ENCODE measurements at places on chromosomes 4 and X.

DNA sequence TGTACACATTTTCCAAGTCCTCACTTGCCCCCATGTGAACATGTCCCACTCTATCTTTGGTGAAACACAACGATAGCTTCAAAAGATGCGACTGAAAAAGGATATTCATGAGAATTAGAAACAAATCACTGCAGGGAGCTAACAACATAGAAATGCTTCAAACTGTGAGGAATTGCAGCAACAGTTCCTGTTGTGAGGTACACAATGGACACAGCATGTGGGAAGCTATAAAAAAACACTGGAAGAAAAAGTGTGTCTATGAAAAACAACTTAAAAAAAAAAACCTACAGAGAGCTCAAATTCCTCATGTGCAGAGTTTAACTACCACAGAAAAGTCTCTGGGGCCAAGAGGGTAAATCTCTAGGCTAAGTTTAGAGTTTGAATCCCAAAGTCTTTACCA, 51.6 kb upstream of the BLTP1 start:
- no peak for DNase-seq

- no peak for DNase-seq
Observed at GRCh38 chr4:15958562-15958961, 4.4 kb downstream of the FGFBP2 start.

- no peak for DNase-seq
Observed at GRCh38 chrX:77527233-77528001, 80.2 kb downstream of the FGF16 start.

DNA sequence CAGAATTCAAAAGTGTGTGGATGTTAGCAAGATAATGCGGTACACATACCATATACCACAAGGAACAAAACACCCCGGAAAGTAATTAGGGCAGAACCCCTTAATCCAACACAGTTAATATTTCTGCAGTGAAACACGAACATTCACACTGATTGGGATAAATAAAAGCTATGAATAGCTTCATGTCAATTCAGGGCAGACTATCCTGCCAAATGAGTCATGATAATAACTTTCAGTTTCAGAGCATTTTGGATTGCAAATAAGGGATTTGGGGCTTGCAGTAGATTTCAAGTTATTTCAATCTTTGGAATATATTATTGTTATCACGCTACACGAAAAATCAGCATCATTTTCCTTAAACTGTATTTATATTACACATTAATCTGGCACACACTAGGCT, 24.3 kb downstream of the IRF2 start:
- DNase-seq = peak; percentile 64

DNA sequence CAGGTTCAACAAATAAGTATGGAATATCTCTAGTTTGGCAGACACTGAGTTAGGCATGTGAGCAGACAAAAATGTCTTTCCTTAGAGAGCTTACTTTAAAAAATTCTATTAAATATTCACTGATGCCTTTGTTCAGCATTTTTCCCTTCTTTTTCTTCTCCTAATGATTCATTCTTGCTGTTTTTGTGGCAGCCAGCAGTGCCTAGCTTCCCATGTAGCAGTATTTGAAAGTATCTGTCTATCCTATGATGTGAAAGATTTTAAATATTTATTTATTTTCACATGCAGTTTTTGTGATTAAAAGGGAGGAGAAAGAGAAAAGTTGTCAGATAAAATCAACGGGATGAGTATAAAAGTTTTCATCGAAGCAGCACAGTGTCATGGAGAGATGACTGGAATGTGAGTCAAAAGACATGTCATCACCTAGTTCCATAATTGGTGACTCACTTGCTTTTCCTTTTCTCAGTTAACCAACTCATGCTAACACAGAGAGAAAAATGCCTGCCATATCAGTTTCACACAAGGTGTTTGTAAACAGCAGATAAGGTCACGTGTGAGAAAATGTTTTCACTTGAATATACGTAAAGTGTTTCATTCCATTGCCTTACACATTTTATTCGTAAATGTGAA, 69.8 kb downstream of the BMPR1B start:
- DNase-seq = peak; percentile 54

DNA sequence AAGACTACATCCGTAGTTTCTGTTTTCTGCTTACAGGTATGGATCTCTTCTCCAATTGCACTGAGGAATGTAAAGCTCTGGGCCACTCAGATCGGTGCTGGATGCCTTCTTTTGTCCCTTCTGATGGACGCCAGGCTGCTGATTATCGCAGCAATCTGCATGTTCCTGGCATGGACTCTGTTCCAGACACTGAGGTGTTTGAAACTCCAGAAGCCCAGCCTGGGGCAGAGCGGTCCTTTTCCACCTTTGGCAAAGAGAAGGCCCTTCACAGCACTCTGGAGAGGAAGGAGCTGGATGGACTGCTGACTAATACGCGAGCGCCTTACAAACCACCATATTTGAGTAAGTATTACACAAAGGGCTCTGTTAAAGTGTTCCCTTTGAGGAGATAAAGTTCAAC, 13.8 kb downstream of the PCDH10 start:
- DNase-seq = no peak

DNA sequence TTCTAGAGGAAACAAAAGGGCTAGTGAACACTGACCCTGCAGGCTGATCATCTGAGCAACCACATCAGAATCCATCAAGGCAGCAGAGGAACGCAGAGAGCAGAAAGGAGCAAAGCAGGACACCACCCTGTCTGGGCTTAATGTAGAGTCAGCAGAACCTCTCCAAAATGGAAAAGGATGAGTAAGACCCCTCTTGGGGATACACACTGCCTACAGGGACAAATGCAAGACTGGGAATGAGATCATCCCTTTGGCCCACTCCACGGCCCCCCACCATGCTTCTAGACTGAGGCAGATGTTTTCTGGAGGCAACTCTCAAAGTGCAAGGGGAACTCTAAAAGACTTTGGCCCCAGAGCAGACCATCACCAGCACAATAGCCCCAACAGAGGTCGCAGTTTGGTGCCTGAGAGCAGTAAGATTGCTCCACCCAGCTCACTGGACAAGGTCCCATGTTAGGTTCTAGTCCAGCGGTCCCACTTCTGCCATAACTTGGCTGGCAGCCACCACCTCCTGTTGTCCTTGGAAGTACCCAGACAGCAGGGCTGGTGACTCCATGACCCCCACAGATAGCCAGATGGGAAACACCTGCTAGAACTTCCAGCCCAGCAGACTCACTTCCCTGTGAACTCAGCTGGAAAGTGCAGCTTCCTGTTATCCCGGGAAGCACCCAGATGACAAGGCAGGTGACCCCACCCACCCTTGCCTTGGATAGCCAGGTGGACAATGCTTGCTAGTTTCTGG, 372.7 kb downstream of the INPP4B start:
- DNase-seq = no peak

GRCh38 chrX:100083211-100083610, 326.9 kb downstream of the PCDH19 start:
- no peak for DNase-seq

DNA sequence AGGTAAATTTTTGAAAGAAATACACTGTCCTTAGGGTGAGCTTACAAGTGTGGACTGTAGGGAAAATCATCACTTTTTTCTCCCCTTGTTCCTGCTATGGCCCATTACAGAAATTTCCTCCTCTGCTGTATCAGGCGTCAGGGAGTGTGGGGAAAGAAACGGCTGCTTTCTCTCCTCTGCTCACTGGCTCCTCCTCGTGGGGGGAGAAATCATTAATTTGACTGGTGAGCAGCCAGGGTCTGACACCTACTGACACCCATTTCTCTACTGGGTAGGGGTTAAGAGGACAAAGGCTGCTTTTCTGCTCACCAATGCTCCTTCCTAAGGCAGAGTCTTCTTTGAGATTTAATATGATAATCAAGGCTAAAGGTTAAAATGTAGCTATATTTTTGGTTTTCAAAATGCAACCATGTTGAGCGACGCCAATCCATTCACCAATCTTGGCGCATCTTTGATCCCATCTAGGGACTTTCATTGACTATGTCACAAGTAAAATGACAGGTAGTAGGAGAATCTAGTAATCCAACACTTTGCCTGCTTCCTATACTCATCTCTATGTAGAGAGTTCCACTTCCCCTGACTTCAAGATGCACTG, 25.1 kb downstream of the SETD7 start:
- DNase-seq = peak; percentile 41

DNA sequence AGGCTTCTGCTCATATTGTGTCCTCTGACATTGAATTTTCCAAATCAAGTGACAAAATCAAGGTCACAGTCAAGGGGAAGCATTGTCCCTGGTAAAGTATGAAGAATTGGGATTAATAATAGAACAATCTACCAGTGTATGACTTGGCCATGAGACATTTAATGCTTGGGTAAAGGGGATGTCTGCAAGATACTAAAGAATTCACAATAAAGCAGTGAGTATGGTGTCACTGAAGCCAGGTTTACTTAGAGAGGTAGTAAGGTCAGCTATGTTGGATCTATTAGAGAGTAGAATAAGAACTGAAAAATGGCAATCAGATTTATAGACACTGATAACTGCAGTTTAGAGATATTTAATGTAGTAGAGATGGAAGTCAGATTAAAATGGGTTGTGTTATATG, 349.2 kb downstream of the BMPR1B start:
- no peak for DNase-seq

DNA sequence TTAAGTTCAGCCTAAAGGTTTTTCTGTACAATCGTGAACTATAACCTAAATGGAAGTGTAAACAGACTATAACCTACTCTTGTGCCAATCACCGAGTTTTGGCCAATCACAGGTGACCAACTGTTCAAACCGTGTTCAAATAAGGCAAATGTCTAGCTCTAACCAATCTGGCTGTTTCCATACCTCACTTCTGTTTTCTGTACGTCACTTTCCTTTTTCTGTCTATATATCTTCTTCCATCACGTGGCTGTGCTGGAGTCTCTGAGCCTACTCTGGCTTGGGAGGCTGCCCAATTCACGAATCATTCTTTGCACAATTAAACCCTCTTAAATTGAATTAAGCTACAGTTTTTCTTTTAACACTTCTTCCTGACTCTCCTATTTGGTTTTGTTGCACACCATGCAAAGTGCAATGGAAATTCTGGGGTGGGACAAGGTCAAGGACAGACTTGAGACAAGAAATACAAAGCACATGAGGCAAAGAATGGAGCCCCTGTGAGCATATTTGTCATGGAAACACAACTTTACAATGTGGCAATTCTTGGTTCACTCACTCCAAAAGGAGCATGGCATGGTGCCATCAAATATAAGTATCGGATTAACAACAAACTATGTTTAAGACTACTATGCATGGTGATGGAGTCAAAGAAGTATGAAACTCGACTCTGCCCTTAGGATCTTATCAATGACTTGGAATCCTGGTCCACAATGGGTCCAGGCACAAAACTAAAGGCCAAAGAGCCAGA, 115.7 kb upstream of the FAM9B start:
- no peak for DNase-seq

GRCh38 chr4:54723220-54723619, 65.5 kb downstream of the KIT start:
- DNase-seq = no peak

DNA sequence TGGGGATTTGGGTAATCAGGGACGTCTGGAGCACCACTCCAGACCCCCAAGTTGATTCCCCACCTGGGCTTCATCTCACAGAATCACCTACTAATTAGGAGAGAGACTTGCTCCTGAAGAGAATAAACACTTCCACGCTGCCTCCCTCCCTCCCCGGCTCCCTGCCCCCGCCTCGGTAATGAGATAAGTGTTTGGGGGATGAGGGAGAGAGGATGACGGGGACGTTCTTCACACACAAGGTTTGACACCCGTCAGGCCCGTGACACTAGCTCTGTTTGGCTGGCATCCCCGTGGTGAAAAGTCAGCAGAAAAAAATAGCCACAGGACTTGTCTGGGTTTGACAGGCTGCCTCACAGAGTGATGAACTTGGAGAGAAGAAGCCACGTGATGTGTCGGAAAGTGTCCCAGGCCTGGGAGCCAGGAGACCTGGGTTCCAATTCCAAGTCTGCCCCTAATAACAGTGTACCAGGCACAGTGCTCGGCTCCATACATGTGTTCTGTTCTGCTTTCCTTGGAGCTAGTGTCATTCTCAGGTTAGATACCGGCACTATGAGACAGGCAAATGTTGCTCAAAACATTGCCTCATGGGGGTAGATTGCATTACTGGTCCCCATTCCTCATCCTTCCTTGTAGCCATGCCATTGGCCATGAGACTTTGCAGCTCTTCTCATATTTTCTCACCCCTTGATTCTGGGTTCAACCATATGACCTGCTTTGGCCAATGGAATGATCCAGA, 578.0 kb downstream of the BCOR start:
- no peak for DNase-seq

- DNase-seq = peak; percentile 51
Observed at GRCh38 chrX:22629105-22629725, 356.5 kb downstream of the CBLL2 start.

- DNase-seq = no peak
Observed at GRCh38 chrX:21698272-21698671, 40.1 kb upstream of the KLHL34 start.

DNA sequence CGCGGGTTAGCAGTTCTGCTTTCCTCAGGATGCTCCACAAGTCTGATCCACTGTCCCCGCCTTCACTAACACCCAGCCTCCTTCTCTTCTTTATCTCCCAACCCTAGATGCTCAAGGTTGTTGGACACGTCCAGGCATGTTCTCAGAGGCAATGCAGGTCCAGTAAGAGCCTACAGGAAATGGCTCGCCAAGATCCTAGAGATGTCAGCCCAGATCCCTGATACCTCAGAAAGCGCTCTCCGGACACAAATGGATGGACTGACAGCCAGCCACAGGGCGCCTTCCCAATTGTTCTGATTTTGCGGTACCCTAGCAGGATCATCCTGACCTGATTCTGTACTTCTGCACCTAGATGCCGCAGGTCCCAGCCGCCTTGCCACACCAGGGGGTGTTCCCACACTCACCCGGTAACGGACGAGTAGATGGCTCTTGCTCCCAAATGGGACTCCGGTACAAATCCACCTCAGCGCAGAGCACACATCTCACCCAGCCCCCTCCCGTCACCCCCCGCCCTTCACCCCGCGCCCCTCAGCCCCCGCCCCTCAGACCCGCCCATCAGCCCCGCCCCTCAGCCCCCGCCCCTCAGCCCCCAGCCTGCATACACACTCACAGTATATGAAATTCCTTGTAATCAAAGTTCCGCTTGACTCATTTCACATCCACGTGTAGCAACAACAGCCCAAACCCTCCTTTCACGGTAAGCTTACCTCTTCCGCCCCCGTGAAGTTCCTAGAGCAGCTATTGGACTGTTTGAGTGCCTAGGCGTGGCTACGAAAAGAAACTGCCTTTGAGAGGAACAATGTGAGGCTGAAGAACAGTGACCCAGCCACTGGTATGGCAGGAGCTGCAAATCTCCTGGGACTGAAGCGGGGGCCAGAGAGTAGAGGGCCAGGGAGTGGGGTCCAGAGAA, at the start of gene EDA2R:
Gene EDA2R, minus strand, starts transcription at position 488 of the 910 bp plus-strand sequence. CDS start 23,058 bp downstream, outside the sequence.
- peak; percentile 83 for DNase-seq

GRCh38 chr4:21447301-21448054, 501.1 kb downstream of the KCNIP4 start:
- no peak for DNase-seq
